ENCODE measurements at places on chromosomes 4 and X.
A peak's percentile ranks its signal among the peaks of the same experiment; 100 is the strongest.

GRCh38 chrX:41036668-41037326 is 48.4 kb upstream of the USP9X start:
- ATAC-seq, result no peak

DNA sequence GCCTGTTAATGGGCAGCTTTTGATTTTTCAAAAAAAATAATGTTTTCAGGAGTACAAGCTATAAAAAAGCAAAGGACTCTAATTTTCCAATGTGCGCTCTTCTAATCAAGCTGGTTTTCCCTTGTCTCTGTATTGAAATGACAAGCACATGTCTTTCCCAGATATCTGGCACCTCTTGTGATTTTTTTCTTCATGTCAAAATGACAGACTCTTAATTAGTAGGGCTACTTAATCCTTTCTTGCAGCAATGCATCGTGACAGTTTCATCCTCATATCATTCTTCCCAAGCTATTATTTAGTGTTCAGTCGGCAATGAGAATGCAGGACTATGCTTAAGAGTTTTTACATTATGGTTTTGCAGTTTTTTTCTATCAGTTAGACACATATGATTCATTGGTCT is 139.5 kb downstream of the MAGEC1 start:
- ATAC-seq, result no peak

DNA sequence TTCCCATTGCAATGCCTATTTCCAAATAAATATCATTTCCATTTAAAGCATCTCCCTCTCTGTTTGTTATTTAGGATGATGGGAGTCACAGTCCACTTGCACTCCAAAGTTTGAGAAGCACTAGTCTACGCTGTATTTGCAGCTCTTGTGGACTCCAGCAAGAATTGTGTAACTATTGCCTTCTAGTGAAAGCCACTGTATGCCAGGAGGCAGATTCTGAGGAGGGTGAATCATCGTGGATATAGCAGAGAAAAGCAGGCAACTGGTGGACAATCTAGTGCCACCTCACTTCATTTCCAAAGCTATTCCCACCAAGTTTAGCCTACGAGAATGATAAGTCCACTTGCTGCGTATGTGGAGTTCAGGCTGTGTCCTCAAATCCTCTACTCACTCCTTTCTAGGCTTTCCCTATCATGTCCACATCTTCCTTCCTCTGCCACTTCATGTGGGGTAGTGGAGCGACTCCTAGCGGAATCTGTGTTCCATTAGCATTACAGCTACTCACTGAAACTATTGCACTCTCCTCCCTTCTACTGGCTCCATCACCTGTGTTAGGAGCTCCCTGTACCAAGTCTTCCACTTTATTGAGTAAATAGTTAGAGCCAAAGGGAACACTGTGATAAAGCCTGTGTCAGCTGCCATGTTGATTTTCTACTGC is 501.8 kb upstream of the GALNT7 start:
- no peak for ATAC-seq

DNA sequence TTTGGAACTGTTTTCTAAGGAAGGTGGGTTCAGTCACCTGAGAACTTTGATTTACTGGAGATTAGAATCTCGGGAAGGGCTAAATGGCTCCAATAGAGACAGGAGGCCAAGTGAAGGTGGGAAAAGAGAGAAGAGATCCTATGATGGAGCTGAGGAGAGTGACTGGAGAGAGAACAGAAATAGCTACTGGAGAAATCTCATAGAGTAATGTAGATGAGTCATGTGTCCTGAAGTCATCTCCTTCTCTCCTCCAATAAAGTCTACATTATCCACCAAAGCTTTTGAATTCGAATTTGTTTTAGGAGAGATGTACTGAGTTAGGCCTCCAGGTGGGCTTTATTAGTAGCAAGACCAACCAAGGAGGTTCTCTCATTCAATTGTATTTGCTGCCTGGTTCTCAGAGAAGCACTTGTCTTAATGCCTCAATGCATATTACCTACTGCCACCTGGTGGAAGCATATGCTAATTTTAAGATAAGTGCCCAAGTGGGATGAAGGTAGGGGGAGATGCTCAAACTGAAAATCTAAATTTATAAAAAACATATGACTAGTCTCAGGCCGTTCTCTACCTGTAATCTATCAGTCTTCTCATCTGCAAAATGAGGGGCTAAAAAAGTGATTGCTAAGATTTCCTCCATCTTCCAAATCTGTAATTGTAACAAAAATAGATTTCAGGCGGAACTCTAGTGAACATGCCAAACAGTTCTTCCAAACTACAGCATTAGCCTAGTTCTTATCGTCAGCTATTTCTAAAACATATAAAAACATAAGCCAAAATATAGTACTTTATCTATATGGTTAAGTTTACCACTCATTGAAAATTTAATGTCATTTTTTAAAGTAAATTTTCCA is 24.4 kb downstream of the TXK start:
- ATAC-seq, result peak; percentile 80

- ATAC-seq, result no peak
Measured at GRCh38 chr4:25117716-25118472, 42.4 kb downstream of the SEPSECS start.

DNA sequence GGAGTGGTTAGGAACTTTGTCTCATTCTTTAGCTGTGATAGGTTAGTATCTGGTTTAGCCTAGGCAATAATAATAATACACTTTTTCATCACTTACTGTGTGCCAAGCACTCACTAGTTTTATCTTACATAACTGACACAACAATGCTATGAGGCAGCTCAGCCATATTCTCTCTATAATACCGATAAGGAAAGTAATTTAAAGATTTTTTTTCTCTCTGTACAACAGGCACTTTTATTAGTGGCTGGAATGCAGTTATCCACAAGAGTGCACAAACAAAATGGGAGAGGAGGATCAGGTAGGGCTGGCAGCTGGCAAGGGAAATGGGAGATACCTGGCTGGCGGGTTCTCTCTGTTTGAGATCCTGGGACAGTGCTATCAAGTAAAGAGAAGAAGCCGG is 7.6 kb downstream of the RELL1 start:
- peak; percentile 53 for ATAC-seq

DNA sequence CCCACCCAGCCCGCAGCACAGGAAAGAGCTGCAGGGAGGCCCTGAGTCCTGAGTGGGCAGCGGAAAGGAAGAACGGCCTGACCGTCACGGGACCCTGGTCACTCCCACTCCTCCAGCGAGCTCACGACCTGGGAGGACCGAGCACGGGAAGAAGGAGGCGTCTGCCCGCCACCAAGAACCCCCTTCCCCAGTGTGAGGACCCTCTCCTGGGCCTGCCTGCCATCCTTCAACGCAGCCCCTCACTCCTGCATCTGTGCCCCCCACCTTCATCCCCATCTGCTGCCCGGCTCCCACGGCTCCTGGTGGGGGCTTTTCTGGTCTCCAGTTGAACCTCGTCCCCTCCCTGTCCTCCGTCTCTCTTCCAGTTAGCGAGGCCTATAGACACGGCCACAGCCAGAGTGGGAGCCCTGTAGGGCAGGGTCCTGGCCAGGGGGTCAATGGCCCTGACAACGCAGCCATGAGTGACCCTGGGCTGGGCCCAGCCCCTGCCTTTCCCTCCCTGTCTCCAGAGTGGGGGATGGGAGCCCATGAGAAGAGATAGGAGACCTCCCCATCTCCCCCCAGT is 41.3 kb upstream of the MXD4 start:
- no peak for ATAC-seq

- no peak for ATAC-seq
Measured at GRCh38 chrX:3697701-3698279, 15.7 kb downstream of the PRKX start.

DNA sequence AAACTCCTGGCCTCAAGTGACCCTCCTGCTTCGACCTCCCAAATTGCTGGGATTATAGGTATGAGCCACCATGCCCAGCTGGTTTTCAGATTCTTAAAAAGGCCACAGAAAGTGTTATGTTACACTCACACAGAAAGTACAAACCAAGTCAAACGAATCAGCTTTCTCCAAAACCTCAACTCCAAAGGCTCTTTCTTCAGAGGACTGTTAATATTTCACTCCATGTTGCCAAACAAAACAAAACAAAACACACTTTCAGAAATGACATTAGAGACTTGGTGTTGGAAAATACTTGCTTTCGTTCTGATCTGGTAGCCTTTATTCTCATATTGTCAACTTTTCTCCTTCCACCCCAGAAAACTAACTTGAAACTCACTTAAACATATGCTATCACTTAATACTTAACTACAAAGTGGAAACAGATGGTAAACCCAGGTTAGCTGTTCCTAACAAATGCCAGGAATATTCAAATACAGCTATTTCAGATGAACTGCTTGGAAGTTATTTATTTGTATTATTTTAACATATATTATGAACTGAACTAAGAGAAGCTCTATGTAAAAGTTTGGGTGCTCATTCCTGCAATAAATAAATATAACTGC is 34.7 kb downstream of the RLIM start:
- ATAC-seq, result peak; percentile 72

DNA sequence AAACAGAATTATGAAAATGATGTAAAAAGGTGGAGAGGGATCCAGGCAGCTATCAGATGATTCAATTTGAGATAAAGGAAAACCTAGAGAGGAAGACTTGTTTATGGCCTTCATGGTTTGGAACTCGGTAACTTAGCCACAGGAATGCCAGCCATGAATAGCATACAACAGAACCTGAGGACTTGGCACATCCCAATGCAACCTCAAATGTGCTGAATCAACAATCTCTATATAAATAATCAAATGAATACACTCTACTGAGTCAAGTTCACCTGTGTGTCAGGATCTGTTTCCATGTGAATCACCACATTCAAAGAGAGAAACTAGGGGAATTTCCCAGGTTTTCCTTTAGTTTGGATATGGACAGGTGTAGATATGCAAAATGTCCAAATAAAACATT is 86.9 kb downstream of the MBNL3 start:
- ATAC-seq, result no peak

- no peak for ATAC-seq
Measured at GRCh38 chr4:118797558-118798142, 38.3 kb downstream of the SEC24D start.

DNA sequence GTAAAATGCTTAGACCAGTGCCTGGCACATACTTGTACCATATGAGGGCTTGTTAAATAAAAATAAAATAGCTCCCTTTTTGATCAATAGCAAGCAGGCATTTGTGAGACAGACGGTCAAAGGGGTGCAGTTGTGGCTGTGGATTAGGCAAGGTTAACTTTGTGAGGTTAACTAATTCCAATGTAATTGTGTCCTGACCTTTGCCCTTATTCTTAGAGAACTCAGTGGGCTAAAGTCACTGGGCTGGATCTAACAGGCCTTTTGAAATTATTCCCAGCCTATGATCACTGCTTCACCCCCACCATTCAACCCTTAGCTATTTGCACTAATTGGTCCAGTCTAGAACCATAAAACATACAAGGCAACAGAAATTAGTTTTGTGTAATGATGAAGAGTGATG is 166.4 kb downstream of the MID1 start:
- no peak for ATAC-seq

DNA sequence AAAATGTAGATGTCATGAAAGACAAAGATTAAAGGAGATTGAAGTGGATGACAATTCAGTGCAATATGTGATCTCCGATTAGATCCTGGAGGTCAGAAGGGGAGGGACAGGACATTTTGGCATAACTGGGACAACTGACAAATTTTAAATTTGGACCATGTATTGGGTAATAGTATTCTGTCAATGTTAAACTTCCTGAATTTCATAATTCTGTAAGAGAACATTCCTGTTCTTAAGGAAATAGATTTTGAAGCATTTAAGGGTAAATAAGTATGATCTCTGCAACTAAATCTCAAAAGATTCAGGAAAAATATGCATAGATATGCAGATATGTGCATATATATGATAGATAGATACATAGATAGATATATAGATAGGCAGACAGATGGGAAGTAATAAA is 11.0 kb downstream of the ODAPH start:
- ATAC-seq, result no peak

Data from SK-N-SH treated with all-trans-retinoic acid at 6 μM for 48 hours (cell line).